ENCODE measurements at places on chromosomes 2 and 18.

DNA sequence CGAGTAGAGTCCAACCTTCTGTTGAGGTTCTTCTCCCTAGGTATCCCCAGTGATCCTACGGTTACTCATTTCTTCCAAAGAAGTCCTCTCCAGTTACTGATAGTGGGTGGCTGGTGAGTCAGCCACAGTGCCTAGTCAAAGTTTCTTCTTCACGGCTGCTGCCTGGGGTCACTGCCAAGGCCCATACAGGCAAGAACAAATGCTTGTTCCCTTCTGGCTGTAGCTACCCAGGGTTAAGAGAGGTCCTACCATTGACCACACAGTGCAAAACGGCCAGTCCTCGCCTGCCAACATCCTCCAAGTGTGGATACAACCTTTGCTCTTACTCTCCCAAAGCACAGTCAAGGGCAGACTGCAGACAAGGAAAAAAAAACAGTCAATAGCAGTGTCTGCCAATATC lies 2.9 kb upstream of the PTPN4 start:
- DNase-seq = no peak

GRCh38 chr18:26741048-26741447 lies 124.5 kb downstream of the AQP4 start:
- DNase-seq = no peak

- no peak for DNase-seq
These were observed 4.6 kb upstream of the SEH1L start for GRCh38 chr18:12943215-12943614.

DNA sequence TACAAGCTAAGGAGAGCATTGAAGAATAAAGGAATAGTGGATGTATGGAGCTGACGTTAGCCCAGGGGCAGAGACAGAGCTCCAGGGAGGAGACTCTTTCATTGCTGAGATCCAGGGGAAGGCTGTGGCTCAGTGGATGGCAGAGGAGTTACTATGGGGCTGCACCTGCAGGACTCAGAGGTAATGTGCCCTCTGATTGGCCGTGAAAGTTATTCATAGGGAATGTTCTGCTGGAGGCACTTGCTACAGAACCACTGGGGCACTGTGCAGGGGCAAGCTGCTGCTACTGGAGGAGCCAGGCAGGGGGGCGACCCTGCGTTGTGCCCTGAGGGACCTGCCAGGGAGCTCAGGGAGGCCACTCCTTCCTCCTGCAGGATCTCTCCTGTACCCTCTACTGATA lies 199.2 kb downstream of the PTPRM start:
- no peak for DNase-seq

- DNase-seq = no peak
These were observed 101.0 kb upstream of the CTDP1 start for GRCh38 chr18:79578396-79579260.

DNA sequence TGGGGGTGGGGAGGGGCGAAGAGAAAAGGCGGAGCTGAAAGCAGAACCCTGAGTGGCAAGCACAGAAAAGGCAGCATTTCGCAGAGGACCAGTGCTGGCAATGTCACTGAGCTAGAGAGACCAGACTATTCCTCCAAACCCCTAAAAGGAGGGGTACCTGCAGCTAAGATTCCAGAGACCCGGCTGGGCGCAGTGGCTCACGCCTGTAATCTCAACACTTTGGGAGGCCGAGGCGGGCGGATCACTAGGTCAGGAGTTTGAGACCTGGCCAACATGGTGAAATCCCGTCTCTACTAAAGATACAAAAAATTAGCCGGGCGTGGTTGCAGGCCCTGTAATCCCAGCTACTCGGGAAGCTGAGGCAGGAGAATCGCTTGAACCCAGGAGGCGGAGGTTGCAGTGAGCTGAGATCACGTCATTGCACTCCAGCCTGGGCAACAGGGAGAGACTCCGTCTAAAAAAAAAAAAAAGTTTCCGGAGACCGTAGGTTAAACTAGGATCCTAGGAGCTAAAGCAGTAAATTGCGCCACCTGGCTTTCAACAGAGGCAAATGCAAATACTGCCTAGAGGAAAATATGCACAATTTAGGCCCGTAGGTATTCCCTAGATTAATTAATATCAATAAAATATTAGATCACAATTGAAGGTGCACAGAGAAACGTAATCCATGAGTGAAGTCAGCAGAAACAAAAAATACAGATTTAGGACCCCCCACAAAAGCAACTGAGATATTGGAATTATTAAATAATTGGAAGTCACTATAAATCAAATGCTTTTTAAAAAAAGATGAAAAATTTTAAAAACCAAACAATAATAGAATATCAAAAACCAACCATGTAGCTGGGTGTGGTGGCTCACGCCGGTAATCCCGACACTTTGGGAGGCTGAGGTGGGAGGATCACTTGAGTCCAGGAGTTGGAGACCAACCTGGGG lies 4.9 kb downstream of the UCN start:
- peak; percentile 72 for DNase-seq

All from eye (tissue), 1 donor.